ENCODE measurements at places on chromosomes 12 and 14.

GRCh38 chr12:25100194-25101091, 94.5 kb downstream of the DNAI7 start:
- DNase-seq, result no peak

- DNase-seq, result no peak
Measured at GRCh38 chr12:26576266-26576665, 256.7 kb downstream of the ITPR2 start.

- DNase-seq, result no peak
Measured at GRCh38 chr12:1630827-1631591, 2.0 kb downstream of the WNT5B start.

DNA sequence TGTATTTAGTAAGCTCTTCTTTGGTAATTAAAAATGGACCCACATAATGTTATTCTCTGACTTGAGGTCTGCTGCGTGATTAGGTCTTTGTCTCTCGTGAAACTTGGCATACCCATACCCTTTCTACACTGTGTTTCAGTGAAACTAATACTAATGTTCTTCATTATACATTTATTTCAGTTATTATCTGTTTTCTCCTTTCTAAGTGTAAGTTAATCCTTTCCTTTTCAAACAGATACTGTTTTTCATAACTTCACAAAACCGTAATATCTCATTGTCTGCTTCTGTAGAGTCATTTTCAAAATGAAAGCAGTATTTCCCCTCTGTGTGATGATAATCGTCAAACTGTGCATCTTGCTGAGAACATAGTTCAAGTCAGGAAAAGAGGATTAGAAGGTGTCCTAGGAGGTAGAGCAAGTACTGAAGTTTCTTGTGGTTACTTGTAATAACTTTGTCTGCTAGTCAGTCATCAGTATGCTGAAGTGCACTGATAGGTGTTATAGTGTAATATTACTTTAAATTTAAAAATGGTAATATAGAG, 15.9 kb downstream of the PYROXD1 start:
- no peak for DNase-seq

DNA sequence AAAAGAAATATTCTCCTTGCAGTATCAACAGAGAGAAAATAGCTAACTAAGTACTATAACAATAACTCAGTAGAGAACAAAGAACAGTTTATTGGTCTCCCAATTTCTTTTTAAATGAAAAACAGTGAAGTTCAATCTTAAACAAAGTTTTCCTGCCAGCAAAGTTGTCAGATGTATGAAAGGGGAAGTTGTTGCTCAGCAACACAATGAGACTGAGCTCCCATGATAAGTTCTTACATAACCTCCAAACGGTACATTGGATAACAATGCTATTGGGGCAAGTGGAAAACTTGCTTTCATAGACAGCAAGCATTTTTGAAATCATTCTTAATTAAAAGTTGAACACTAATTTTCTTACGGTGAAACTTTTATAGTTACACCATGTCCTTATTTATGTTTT, 94.9 kb downstream of the ALG10B start:
- DNase-seq, result no peak

DNA sequence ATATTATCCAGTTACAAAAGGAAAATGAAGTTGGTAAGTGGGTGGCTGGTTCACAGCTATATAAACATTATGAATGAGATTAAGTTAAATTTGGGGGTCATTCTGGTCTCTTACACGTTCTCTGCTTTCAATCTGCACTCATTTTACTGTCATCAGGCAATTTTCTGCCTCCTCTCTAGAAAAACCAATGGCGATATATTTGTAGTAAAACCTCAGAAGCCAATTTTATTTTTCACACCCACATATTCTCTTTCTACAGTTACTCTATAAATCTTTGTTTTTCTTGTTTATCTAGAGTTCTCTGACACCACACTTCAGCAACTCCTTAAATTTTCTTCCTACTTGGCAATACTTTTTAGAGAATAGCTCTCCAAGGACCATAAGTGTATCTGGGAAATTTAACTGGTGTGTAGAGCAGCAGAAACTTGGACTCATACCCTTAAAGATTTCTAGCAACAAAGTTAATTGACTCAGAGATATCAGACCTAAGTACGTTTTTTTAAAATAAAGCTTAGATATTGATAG, 926.9 kb downstream of the TMTC2 start:
- DNase-seq, result no peak

DNA sequence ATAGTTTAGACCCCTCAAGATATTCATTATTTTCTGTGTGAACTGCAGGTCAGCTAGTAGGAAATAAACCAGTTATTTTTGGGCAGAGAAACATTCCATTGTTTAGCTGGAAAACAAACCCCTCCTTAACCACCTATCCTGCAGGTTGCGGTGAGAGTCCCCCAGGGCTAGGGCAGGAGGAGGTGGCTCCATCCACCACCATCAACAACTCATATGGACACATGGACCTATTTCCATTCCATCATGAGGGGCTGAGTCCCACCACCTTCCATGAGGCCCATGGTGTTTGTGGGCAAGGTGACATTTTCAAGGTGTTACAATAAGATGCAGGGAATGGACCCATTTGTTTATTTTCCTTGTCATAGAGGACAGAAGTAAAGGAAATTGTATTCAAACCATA, 160.1 kb downstream of the FOXN3 start:
- no peak for DNase-seq
